ENCODE measurements at places on chromosomes 5 and 9.

DNA sequence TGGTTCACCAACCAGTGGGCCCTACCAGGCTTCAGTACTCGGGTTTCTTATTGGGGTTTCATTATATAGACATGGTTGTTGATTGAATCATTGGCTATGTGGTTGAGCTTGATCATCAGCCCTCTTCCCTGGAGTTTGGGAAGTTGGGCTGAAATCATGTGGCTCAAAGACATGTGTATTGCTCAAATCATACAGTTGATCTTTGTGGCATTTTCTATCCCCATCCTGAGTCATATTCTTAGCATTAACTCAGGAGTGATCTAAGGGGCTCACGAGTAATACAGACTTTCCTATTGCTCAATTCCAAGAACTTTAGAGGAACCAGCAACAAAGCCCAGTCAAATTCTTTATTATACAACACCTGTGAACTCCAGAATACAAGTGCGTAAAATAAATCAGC is 66.2 kb downstream of the SMC5 start:
- peak; percentile 78 for DNase-seq

- peak; percentile 1 for DNase-seq
Measured at GRCh38 chr5:105034401-105034763, 1471.8 kb upstream of the NUDT12 start.

GRCh38 chr9:126745574-126746411 is 59.0 kb upstream of the ZBTB43 start:
- DNase-seq: no peak

DNA sequence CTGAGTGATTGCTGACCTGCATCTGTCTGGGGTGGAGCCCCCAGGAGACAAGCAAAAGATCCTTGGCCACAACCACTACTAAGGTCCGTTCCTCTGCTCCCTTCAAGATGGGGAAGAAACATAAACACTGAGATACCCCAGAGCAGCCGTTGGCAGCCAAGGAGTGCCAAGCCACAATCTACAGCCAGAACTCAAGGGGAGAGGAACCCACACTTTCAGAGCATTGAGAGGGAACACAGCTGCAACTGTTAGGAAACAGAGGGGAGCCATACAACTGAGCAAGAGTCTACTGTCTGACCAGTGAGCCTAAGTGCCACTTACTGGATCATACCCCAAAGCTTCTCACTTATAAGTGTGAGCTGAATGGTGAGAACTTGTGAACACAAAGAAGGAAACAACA is 44.6 kb upstream of the ADRB2 start:
- DNase-seq: no peak

DNA sequence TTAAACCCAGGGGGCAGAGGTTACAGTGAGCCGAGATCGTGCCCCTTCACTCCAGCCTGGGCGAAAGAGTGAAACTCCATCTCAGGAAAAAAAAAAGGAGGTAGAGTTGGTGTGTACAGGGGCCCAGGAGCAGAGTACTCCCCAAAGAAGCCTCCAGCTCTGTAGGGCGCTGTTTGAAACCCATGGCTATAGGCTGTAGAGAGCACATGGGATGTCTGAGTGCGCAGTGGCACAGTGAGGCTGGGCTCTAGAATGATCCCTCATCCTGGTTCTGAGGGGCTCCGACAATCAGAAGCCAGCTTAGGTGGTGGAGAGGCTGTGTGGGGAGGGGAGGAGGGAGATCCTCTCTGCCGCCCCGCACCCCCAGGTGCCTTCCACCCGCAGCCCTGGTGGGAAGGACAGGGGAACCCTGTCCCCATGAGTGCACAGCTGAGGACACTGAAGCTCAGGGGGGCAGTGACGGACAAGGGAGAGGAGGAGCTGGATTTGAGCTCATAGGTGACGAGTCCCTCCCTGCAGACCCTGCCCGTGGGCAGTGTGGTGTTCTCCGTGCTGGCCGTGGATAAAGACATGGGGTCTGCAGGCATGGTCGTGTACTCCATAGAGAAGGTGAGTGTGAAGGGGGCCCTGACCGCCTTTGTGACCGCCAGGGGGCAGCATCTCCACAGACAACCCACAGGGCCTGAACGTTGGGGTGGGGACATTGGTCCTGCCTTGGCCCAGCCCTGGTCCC is 24.6 kb downstream of the CDHR2 start:
- peak; percentile 25 for DNase-seq

GRCh38 chr5:154513669-154514084 is 35.6 kb upstream of the HAND1 start:
- DNase-seq: peak; percentile 44

DNA sequence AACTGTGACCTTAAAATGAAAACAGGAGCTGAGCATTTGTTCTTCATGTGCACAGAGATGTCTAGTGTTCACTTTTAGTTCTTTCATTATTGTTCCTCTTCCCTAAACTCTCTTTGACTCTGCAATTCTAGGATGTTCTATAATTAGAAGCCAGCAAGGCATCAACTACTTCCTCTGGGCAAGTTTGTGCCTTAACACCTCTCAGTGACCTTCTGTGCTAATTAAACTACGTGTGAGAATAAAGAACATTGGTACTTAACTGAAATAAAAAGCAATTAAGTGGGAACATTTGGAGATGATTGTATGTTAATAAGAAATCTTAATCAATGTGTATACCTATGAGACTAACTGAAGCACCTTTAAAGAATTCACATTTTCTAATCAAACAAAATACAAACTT is 242.8 kb downstream of the RASEF start:
- DNase-seq: no peak

- DNase-seq: no peak
Measured at GRCh38 chr5:18236386-18236785, 602.1 kb downstream of the TAF11L14 start.

GRCh38 chr5:176789873-176790615 is 20.3 kb upstream of the UNC5A start:
- DNase-seq: no peak

- DNase-seq: no peak
Measured at GRCh38 chr5:113223831-113224604, 210.8 kb downstream of the TSSK1B start.

- peak; percentile 86 for DNase-seq
Measured at GRCh38 chr5:72328172-72328571, 8.0 kb downstream of the PTCD2 start.

GRCh38 chr5:157366741-157367674 is 93.0 kb upstream of the NIPAL4 start:
- DNase-seq: peak; percentile 74
